ENCODE measurements at places on chromosomes 7 and 10. TPM values are rescaled to one million over a fixed set of nuclear protein-coding genes. Genes with fewer than 3 reads are reported as not detected.

CNTNAP2 gene
- total RNA-seq, result 0.37 TPM

- no peaks in the 10 kb centered on the region for H3K4me1 ChIP-seq
- no peak overlapping the region for H3K27ac ChIP-seq
- H3K36me3 ChIP-seq, result no peaks in the 10 kb centered on the region
- no peaks in the 10 kb centered on the region for H3K27me3 ChIP-seq
- no peak overlapping the region for H3K4me3 ChIP-seq
- DNase-seq, result no peak
Measured at GRCh38 chr10:24650669-24651391, 72.9 kb downstream of the ARHGAP21 start.

DNA sequence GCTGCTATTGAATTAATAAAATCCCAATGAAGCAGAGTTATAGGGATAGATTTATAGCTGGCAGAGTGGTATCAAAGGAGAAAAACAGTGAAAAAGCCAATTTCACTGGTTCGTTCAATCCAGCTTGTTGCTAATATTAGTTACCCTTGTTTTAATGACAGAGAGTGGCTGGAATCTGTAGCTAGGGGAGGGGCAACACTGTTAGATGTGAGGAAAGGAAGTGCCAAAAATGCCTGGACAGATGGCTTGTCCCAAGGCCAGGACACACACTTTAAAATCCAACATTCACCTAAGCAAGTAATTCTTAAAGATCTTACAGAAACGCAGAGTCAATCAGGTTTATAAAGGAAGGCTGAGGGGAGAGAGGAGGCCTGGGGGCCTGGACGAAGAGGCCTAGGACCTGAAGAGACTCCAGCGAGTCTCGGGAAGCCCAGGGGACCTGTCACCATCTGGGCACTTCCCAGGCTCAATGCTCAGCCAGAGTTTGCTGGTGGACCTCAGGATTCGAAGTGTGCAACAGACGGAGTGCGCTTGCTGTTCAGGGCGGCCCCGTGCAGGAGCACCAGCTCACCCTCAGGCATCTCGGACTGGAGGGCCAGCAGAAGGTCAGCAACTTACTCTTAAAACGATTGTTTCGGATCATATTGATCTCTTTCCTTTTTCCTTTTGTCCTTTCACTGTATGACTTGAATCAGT is 36.7 kb downstream of the TMEM248 start:
- H3K27ac ChIP-seq, result no peak overlapping the region
- peaks cover 1% of the 10 kb centered on the region for H3K4me1 ChIP-seq
- H3K27me3 ChIP-seq, result no peaks in the 10 kb centered on the region
- H3K4me3 ChIP-seq, result no peak overlapping the region

GRCh38 chr10:119206603-119207365 is 587 bp upstream of the GRK5 start:
- H3K27me3 ChIP-seq, result no peaks in the 10 kb centered on the region
- no peaks in the 10 kb centered on the region for H3K36me3 ChIP-seq
- H3K4me3 ChIP-seq, result peak overlapping the region; percentile 48
- H3K4me1 ChIP-seq, result peaks cover 36% of the 10 kb centered on the region

SLC29A4 gene
- 24.5 TPM for total RNA-seq

GRCh38 chr10:52956461-52956860 is 183.9 kb upstream of the MBL2 start:
- no peaks in the 10 kb centered on the region for H3K36me3 ChIP-seq
- H3K4me1 ChIP-seq, result no peaks in the 10 kb centered on the region
- no peak for DNase-seq
- no peak overlapping the region for H3K27ac ChIP-seq
- no peaks in the 10 kb centered on the region for H3K27me3 ChIP-seq
- H3K4me3 ChIP-seq, result no peak overlapping the region

DNA sequence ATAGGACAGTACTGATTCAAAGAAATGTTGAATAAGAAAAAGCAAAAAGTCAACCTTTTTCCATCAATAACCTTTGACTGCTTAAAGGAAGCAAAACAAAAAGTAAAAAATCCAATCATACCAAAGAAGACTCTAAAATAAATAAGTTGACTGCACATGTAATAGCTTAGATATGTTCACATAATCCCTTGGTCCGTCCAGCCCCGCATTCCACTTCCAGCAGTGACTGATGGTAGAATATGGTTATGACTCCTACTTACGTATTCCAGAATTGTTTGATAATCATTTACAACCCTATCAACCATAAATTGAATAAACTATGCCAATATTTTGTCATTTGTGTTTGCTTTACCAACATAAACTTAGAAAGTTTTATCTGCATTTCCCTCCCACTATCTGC is 77.9 kb downstream of the CTNNA3 start:
- no peaks in the 10 kb centered on the region for H3K4me1 ChIP-seq
- H3K27me3 ChIP-seq, result no peaks in the 10 kb centered on the region
- H3K4me3 ChIP-seq, result no peak overlapping the region

GRCh38 chr10:103576862-103577261 is 83.4 kb downstream of the NEURL1 start:
- H3K4me3 ChIP-seq, result no peak overlapping the region
- H3K27ac ChIP-seq, result no peak overlapping the region
- H3K27me3 ChIP-seq, result no peaks in the 10 kb centered on the region
- no peaks in the 10 kb centered on the region for H3K36me3 ChIP-seq
